ENCODE measurements at places on chromosomes 1 and 21. TPM values are rescaled to one million over a fixed set of nuclear protein-coding genes. Genes with fewer than 3 reads are reported as not detected.
A peak's percentile ranks its signal among the peaks of the same experiment; 100 is the strongest.

- H3K36me3 ChIP-seq = no peaks in the 10 kb centered on the region
- H3K4me3 ChIP-seq = no peak overlapping the region
- no peaks in the 10 kb centered on the region for H3K27me3 ChIP-seq
- no peak overlapping the region for H3K27ac ChIP-seq
- no peaks in the 10 kb centered on the region for H3K4me1 ChIP-seq
Measured at GRCh38 chr1:240824238-240824637, 212.3 kb upstream of the GREM2 start.

DNA sequence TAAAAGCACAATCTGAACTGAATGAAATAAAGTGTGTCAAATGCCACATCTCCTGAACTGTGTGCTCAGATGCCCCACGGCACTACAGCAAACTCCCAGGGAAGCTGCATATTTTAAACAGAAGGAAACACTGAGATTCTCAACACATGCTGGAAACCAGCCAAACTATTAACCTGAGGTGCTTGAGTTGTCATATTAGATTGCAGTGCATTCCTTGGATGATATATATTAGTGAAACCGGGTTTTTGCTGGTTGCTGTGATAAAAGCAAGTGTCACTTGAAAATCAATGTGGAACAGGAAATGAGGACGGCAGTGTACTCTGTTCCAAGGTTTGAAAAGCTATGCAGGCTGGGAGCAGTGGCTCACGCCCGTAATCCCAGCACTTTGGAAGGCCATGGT is 8.7 kb downstream of the SYNJ1 start:
- peaks cover 38% of the 10 kb centered on the region for H3K36me3 ChIP-seq
- H3K27ac ChIP-seq = no peak overlapping the region
- no peaks in the 10 kb centered on the region for H3K27me3 ChIP-seq
- H3K4me1 ChIP-seq = peaks cover 10% of the 10 kb centered on the region
- H3K4me3 ChIP-seq = no peak overlapping the region
- peak; percentile 35 for DNase-seq

DNA sequence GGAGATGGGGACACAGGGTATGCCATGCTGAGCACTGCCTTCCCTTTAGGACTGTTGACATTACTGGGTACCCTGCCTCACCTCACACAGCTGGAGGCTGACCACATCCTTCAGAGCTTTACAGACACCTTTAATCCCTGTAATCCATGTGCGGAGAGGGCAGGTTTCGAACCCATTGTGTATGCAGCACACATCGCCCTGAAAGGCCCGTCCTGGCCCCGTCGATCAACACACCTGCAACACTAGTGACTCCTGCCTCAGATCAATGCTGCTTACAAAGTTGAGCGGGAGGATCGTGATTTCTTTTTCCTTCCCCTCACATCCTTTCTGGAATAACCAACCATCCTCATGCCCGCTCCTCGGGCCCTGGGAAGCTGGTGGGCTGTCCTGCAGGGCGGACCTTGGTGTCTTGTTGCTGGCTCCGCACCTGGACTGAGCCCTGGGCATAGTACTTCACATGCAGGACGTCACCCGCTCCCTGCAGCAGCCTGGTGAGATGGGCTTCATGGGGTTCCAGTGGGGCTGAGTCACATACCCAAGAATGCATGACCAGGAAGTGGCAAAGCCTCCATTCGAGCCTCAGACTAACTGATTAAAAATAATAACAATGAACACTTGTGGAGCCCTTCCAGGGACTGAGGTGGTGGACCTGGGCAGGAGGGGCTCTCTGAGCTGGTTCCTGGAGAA is 403.6 kb downstream of the PTPRU start:
- DNase-seq = no peak
- H3K36me3 ChIP-seq = no peaks in the 10 kb centered on the region
- H3K4me3 ChIP-seq = no peak overlapping the region
- H3K4me1 ChIP-seq = no peaks in the 10 kb centered on the region
- no peak overlapping the region for H3K27ac ChIP-seq

DNA sequence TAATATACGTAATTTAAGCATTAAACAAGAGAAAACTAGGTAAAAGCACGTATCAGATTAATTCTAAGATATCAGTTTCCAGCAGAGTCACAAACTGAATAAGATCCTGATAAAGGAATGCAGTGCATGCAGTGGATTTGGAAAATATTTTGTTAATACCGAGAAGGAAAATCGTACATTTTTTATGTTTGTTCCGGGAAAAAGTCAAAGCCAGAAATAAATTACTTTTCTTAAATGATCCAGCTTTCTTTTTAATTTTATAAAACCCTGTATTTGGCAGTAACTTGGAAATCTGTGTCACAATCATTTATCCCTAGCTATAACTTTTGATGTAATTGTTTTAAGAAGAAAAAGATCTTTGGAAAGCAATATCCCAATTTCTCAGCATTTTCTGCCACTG is 955 bp downstream of the PALMD start:
- peaks cover 19% of the 10 kb centered on the region for H3K27me3 ChIP-seq
- H3K4me3 ChIP-seq = no peak overlapping the region
- H3K4me1 ChIP-seq = no peaks in the 10 kb centered on the region
- no peaks in the 10 kb centered on the region for H3K36me3 ChIP-seq

PPIAL4G gene
- total RNA-seq = 0.09 TPM

DNA sequence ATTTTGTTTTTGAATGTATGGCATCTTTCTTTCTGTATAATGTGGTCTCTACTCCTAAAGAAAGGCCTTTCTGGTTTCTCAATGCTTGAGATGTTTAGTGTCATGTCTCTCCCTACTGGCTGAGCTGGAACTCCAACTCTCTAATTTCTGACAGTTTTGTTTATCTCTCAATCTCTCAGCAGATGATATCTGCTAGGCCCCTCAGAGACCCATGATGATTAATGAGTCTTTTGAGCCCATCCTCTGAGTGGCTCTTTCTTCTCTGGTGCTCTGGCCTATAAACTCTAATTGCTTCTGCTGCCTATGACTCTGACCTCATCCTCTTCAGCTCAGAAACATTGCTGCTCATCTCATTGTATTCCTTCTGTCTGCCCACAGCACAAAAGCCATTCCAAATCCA is 46.6 kb downstream of the CRB1 start:
- H3K27ac ChIP-seq = no peak overlapping the region
- H3K27me3 ChIP-seq = peaks cover 5% of the 10 kb centered on the region
- H3K36me3 ChIP-seq = no peaks in the 10 kb centered on the region
- H3K4me3 ChIP-seq = no peak overlapping the region
- no peak for DNase-seq
- H3K4me1 ChIP-seq = no peaks in the 10 kb centered on the region

DNA sequence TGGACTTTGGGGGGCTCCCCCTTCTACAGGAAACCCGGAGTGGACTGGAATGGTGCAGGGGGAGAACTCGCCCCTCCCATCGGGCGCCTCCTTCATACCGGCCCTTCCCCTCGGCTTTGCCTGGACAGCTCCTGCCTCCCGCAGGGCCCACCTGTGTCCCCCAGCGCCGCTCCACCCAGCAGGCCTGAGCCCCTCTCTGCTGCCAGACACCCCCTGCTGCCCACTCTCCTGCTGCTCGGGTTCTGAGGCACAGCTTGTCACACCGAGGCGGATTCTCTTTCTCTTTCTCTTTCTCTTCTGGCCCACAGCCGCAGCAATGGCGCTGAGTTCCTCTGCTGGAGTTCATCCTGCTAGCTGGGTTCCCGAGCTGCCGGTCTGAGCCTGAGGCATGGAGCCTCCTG is at the start of gene TNFRSF14:
Gene TNFRSF14 (plus strand): TSS at position 95 of the 401 bp plus-strand sequence. CDS start 294 bp downstream, at position 389.
- DNase-seq = peak; percentile 94
- no peaks in the 10 kb centered on the region for H3K27me3 ChIP-seq
- H3K27ac ChIP-seq = peak within 1 kb of the TSS; percentile 98
- peaks cover 40% of the 10 kb centered on the region for H3K36me3 ChIP-seq
- peaks cover 25% of the 10 kb centered on the region for H3K4me1 ChIP-seq
- peak within 1 kb of the TSS; percentile 99 for H3K4me3 ChIP-seq

DNA sequence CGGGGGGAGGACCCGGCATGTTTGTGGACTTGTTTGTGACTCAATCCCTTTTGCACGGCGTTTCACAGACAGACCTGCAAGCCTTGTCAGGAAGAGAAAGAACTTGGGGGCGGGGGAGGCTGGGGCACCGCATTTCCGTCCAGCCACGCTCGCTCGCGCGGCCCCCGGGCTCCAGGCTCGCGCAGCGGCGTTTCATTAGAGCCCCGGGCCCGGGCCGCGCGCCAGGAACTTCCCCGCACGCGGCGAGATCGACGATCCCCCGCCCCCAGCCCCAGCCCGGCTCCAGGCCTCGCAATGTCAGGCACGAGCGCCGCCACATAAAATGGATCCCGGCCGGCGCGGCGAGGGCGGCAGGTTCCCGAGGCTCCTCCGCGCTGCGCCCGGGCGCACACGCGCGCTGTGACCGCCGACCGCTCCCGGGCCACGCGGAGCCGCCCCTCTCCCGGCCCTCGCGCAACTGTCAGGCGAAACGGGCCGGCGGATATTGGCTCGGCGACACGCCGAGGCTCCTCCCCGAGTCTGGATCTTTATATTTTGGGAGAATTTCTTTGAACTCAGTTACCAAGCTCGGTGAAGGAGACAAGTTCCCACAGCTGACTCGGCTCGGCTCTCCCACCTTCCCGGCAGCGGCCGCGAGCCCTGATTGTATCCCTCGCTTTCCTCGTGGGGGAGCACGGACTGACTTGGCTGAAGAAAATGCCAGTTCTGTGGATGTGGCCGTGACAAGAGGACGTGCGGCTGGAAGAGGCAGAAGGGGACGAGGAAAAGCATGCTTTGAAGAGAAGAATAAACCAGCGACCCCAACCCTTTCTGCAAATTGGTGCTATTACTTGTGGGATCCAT is at the start of gene KIF26B:
Gene KIF26B (plus strand): TSS at position 557 of the 843 bp plus-strand sequence. CDS start 440 bp downstream, outside the sequence.
- peak within 1 kb of the TSS; percentile 84 for H3K4me3 ChIP-seq
- H3K27ac ChIP-seq = peak within 1 kb of the TSS; percentile 34
- H3K4me1 ChIP-seq = peaks cover 13% of the 10 kb centered on the region

GRCh38 chr1:43957407-43958040 is 10.8 kb downstream of the IPO13 start:
- no peak overlapping the region for H3K4me3 ChIP-seq
- DNase-seq = no peak
- peaks cover 2% of the 10 kb centered on the region for H3K4me1 ChIP-seq
- no peak overlapping the region for H3K27ac ChIP-seq

GRCh38 chr1:83006271-83006670 is 992.7 kb downstream of the TTLL7 start:
- no peak overlapping the region for H3K27ac ChIP-seq
- DNase-seq = no peak
- H3K4me3 ChIP-seq = no peak overlapping the region
- H3K27me3 ChIP-seq = peaks cover 2% of the 10 kb centered on the region
- no peaks in the 10 kb centered on the region for H3K4me1 ChIP-seq

PRELP gene
- not detected for total RNA-seq

AVPR1B gene
- not detected for total RNA-seq

Data from activated CD4-positive, alpha-beta T cell treated with anti-CD3 and anti-CD28 coated beads, Interleukin-2, amount 10 ng/mL, durations not matched to agents 24 days and 14 days (primary cell).